Esophagus squamous epithelium (tissue), 5 donors: ENCODE measurements at places on chromosomes 11 and 22.

DNA sequence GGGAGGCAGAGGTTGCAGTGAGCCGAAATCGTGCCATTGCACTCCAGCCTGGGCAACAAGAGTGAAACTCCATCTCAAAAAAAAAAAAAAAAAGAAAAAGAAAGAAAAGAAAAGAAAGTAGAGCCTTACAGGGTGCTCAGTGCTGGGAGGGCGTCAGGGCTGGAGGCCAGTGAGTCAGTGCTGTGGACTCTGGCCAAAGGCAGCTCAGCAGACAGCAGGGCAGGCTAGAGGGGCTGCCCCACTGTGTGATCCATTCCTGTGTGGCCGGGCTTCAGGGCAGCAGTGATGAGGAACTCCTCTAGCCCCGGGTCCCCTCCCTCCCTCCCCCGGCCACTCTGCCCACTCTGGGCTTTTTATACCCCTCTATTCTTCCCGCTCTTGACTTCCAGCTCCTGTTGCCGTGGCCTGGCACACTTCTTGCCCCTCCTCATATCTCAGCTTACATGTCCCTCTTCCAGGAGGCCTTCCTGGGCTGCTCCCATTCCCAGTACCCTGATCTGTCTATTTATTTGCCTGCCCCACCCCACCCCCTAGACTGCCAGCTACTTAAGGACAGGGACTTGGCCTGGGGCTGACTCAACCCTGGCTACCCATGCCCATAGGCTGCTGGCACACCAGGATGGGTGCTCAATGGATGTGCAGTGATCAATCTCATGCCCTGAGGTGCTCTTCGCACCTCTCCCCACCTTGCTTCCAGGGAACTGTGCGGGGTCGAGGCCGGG lies 10.1 kb downstream of the SYT12 start:
- no peak for DNase-seq

DNA sequence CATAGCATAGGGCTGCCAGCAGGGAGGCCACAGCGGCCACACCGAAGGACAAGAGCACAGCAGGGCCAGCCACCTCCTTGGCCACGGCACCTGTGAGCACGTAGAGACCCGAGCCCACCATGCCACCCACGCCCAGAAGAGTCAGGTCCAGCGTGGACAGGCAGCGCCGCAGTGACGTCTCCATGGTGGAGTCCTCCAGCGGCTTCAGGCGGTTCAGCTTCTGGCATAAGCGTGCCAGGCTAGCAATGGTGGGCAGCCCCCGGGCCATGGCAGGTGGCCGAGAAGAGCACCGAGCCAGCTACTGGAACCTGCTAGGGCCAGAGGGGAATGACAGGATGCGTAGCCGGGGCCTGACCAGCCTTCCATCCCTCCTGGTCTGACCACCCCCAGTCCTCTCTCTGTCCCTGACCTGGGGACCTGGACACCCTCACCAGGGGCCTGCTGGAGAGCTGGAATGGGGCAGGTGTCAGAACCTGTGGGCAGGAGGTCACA lies 770 bp downstream of the SLC7A4 start:
- no peak for DNase-seq

DNA sequence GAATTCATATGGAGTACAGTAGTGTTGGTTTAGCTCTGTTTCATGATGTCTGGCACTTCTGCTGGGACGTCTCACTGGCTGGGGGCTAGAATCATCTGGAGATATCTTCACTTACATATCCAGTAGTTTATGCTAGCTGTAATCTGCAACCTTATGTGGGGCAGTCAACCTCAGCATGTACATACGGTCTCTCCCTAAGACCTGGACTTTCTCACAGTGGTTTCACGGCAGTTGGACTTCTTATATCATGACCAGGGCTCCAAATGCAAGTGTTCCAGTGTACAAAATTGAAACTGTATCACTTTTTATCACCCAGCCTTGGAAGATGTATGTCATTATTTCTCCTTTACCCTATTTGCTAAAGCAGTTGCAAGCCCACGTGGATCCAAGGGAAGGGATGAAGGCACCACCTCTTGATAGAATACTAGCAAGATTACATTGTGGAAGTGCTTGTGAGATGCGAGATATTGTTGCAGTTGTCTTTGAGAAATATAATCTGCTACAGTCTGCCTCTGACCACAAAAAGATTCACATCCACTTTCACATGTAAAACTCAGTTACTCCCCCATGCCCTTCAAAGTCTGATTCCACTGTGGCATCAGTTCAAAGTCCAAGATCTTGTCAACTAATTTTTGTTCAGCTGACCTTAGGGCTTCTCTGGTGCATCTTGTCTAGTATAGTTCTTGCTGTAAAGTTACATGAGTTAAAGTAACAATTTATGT lies 316.6 kb upstream of the NCAM1 start:
- no peak for DNase-seq

DNA sequence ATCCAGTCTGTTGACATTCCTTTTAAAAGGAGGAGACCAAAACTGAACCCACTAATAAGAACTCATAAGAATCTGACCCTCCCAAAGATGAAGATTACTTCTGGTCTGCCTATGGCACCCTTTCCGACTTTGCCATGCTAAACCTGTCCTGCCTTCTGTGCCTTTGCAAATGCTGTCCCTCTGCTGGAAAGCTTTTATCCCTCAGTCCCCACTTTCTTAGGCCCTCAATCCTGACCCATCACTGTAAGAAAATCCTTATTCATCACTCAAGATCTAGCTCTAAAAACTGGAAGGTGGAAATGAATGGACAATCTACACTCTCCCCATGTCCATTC lies 10.4 kb downstream of the MPZL3 start:
- no peak for DNase-seq

DNA sequence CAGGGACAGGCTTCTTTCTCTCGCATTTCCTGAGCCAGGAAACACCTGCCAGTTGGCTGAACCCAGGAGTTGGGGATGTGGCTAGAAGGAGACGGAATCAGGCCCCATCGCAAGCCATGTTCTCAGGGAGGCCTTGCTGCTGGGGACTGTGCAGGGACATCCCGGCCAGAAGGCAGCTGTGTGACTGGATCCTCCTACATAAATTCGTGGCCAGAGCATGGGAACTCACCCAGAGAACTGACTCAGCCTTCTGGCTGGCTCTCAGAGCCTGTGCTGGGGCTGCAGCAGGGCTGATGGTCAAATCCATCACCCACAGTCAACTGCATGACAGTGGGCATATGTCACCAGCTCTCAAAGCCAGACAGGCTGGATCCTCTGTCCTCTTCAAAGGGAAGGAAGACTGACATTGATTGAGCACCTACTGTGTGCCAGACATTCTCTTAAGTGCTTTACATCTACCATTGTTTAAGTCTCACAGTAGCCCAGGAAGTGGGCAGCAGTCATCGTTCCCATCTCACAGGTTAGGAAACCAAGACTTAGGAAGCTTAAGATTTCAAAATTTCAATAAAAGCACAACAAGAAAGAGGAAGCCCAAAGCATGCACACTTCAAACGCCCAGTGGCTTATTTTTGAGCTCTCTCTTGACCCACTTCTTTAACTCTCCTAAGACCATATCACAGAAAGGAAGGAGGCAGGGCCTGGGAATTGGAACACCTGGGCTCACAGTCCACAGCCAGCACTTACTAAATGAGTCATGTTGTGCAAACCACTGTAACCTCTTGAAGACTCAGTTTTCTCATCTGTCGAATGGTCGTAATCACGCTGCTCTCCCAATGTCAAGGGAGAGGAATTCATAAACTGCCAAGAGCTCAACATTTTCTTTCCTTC lies 30.9 kb upstream of the CACNG2 start:
- no peak for DNase-seq

DNA sequence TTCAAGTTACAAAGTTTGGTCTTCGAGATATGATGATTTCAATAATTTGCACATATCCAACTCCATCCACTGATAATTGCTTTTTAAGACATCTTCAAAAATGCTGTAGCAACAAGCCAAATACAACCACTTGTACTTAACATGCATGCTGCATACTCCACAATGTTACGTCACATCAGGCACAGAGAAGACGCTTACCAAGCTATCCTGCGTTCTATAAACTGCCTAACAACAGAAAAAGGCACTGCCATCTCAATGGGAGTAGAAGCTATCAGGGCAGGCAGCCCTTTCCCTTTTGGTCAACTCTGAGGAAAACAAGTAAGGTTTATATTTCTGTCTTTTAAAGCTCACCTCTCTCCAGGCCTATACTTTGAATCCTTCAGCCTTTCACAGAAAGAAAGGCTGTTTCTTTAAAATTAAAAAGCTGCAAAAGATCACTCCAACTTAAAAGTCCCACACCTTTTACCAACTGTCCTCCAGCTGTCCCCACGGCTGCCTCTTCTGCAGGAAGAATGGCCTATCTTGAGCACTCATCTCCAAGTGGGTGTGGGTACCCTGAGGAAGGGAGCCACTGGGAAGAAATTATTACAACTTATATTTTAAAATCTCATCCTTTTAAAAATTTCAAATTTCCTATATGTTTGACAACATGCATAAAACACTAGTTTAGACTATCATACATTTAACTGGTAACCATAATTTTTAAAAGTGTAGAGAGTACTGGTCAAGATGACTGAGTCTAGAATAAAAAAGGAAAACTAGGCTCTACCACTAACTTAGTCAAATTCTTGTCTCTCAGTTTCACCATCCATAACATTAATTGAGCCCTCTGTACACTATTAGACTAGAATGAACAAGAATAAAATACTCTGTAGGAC lies 14.5 kb downstream of the PHF21A start:
- no peak for DNase-seq

DNA sequence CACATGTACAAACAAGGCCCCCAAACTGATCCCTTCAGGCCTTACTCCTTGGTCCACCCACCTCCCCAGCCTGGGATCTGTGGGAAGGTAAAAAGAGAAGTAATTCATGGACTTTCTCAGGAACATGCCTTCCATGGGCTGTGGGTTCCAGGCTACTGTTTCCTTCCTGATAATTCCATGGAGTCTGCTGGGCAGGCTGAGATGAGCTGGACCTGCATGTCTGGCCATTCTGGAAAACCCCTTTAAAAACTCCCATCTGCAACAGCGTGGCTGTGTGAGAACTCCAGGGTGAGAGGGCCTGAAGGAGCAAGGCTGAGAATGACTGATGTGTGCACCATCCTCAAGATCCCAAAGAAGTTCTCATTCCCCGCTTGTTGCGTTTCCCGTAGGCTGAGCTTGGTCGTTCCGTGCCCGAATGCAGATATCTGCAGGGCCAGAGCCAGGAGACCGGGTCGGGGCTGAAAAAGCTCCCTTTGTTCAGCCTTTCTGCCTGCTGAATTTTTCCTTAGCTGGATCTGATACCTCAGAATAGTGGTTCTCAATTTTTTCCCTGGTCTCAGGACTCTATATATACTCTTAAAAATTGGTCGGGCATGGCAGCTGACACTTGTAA lies 72.9 kb downstream of the NAT10 start:
- no peak for DNase-seq

GRCh38 chr11:75246671-75247350 lies 6.2 kb downstream of the TPBGL start:
- no peak for DNase-seq

DNA sequence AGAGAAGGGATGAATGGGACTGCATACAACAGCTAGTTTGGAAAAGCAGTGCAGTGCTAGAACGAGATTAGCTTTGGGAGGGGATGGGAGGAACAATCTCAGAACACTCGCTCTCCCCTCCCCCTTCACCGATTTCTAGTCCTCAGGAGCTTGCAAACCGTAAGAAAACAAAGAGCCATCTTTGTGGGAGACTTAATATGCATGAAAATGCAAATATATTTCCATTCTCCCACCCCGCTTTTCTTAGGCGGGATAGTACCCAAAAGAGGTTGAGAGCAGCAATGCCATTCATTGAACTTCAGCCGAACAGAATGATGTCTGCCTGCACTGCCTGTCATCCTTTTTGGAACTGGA lies 1.1 kb downstream of the SPINDOC start:
- DNase-seq: no peak

DNA sequence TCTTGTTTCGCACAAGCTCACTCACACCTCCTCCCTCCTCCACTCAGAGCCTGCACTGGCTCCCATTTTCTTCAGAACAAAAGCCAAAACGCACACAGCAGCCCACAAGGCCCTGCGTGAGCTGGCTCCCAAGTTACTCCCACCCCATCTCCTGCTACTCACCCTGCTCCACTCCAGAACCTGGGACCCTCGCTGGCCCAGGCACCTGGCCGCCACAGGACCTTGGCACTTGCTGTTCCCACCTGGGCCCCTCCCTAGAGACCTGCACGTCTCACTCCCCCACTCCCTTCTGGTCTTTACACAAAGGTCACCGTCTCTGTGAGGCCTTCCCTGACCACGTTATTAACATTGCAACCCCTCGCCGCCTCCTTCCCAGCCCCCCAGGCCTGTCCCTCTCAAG lies 945 bp upstream of the MFNG start:
- DNase-seq: no peak

GRCh38 chr22:45334068-45334467 lies 24.3 kb downstream of the FAM118A start:
- DNase-seq: no peak

DNA sequence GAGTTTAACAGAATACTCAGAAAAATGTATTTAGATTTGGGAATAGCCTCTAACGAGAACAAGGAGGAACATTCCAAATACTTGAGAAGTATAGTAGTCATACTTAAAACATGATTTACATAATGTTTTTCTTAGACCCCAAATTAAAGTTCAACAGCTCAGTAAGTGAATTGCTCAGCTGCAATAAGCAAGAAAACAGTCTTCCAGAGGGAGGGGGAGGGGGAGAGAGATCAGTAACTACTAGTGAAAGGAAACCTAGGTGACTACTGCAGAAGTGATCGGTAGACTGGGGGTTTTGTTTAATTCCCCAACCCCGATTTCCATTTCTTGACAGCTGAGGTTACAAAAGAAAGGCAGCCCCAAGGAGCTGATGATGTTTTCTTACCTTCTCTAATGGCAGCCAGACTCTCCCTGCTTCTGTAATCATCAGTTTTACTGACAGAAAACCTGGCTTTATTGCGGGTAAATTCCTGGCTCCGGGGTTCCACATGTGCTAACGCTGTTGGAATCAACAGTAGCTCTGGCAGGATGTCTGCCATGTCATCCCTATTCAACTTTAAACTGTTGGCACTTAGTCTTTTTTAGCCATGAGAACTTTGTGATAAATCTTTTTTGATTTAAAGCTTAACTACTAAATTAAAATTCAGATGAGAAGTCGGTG lies 82.4 kb upstream of the BIRC3 start:
- DNase-seq: no peak
